Esophagus squamous epithelium (tissue), 5 donors: ENCODE measurements at places on chromosomes 2 and 18.

DNA sequence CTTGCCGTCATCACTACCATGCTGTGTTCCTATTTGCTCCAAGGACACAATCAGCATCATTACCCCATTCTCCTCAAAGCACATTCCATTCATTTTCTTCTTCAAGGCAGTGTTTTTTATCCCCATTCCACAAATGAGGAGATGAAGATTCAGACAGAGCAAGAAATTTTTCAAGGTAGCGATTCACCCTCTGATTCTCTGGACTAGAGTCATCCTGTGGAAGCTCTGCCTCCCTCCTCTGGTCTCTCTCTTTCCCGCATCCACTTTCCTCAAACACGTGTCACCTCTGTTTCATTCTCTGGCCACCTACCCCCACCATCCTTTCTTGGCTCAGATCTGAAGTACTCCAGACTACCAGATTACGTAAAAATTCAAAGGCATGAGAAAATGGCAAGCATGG is 297.9 kb downstream of the SOX11 start:
- DNase-seq = no peak

- DNase-seq = no peak
These were observed 345.2 kb upstream of the SLC8A1 start for GRCh38 chr2:40797120-40797519.

- no peak for DNase-seq
These were observed 247.8 kb downstream of the MYT1L start for GRCh38 chr2:2083113-2083758.

- no peak for DNase-seq
These were observed 976.3 kb downstream of the TMEM182 start for GRCh38 chr2:103738108-103738507.

DNA sequence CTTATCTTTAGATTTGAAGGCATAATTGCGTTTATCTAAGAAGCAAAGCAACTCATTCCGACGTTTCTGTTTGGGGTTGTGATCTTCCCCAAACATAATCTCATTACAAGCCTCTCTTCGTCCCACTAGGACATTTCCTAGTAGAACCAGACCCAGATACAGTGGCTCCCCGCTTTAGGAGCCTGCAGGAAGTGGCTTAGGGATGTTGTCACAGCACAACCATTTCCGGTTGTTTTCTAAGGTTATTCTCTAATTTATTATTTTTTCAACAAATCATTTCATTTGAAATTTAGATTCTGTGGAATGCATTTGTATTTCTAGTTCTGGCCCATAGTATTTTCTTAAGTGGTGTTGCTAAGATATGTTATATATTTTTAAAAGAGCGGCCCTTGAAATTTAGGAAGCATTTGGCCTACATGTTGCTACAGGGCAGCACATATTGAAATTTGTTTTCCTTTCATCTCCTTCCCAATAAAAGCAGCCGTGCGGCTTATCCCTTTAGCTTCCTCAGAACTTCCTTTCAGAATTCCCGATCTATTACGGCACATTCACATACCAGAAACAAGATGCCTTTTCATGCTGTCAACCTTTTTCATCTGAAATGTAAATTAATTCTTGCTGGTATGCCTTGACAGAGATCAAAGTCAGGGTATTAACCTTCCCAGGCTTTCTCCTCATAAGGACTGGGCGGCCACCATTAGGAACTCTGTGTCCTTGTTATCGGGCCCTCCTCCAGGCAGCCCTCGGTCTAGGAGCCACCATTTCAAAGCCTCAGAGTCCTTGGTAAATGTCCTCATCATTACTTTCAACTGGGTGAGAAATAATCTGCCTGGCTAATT is 210.9 kb upstream of the SP5 start:
- no peak for DNase-seq

- no peak for DNase-seq
These were observed 62.6 kb downstream of the MOGAT1 start for GRCh38 chr2:222733846-222734702.

DNA sequence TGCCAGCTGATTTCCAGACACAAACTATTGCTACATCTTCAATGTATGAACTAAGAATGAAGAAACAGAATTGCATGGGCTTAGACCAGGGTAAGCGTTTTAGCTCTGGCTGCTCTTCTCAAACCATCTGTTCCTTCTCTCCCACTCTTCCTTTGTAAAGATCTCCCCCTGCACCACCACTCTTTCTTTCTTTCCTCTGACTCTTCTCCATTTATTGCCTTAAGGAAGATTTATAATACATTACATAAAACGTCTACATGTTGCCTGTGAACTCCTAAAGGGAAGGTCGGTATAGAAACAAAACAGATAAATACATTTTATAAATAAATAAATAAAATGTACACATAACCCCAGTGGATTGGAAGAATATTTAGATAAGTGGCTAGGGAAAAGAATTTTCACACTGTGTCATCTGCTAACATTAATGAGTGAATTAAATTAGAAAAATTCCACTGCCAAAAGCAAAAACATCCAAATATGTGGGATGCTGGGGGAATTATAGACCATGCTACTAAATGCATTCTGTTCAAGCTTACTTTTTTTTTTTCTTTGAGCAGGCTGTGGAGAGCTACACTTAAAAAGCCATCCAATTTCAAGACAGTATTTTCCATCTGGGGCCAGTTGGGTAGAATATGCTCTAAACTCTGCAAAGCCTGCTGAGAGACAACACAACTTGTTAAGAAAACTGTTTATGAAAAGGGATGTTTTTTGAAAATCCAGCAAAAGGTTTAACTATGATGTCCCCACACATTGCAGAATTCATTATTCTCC is 41.5 kb downstream of the NCKAP5 start:
- DNase-seq = no peak

GRCh38 chr2:187150670-187151069 is 297.4 kb downstream of the CALCRL start:
- DNase-seq = no peak

- peak; percentile 34 for DNase-seq
These were observed 1.7 kb downstream of the CXCR4 start for GRCh38 chr2:136116151-136116812.

DNA sequence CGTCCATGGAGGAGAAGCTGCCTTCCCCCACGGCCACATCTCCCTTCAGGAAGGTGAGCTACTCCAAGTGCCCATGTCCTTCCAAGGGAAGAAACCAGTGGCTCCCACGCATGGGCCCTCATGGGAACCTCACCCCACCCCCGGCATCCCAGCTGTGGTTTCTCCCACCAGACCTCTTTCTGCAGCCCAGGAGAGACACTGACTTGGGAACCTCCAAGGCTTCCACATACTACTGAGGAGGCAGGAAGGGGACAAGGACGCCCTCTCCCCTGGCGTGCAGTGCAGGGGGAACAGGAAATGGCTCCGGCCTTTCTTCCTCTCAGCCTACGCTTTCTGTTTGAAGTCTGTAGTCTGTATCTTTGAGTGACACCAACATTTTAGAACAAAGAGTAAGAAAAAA is 104.5 kb upstream of the EPC2 start:
- no peak for DNase-seq

GRCh38 chr2:219477815-219478214 is 20.9 kb upstream of the GMPPA start:
- no peak for DNase-seq

DNA sequence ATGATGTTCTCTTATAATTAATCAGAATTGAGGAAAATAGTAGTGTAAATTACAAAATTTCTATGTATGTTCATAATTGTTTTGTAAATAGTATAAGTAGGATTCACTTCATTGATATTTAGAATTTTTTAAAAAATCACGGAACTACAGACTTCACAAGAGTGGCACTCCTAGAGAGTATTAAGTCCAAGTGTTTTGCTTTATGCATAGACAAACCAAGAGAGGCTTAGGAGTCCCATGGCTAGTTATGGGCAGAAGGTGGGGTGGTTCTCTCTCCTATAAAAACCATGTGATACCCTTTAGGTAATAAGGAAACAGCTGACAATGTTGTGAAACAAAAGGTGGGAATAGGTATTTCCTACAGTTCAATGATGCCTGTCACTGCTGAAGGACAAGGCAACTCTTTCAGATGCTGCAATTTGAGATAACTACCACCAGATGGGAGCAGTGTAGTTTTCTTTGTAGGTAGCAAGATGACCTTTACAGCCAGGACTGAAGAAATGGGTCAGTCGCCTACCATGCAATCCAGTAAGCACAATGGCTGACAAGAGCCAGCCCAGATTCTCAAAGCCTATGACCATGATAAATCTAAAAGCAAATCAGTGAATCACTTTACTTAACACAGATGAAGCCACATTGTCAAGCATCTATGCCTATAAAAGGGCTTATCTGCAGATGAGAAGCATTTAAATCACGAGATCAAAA is 83.9 kb downstream of the AAK1 start:
- no peak for DNase-seq

- no peak for DNase-seq
These were observed 378.8 kb downstream of the SLC4A3 start for GRCh38 chr2:220006152-220006621.

DNA sequence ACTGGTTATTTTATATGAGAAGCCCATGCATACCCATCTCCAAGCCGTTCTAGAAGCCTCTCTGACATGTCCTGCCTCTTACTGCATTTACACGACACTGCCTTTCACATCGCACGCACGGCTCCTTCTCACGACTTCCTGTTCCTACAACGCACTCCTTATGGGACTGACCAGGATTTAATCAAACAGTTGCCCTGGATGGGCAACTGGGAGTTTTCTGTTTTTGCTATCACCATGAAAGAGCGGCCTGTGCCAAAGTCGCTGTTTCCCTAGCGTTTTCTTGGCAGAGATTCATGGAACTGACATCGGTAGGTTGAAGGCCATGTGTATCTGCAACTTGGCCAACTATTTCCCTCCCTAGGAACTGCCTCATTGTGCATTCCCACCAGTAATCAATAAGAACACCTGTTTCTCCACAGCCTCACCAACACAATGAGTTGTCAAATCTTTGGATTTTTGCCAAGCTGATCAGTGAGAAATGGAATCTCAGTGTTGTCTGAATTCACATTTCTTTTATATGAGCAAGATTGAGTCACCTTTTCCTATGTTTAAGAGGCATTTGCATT is 97.2 kb upstream of the OTOS start:
- DNase-seq = no peak

GRCh38 chr2:15160201-15160991 is 400.7 kb downstream of the NBAS start:
- DNase-seq = no peak
